ENCODE measurements at places on chromosomes 7 and 10.

DNA sequence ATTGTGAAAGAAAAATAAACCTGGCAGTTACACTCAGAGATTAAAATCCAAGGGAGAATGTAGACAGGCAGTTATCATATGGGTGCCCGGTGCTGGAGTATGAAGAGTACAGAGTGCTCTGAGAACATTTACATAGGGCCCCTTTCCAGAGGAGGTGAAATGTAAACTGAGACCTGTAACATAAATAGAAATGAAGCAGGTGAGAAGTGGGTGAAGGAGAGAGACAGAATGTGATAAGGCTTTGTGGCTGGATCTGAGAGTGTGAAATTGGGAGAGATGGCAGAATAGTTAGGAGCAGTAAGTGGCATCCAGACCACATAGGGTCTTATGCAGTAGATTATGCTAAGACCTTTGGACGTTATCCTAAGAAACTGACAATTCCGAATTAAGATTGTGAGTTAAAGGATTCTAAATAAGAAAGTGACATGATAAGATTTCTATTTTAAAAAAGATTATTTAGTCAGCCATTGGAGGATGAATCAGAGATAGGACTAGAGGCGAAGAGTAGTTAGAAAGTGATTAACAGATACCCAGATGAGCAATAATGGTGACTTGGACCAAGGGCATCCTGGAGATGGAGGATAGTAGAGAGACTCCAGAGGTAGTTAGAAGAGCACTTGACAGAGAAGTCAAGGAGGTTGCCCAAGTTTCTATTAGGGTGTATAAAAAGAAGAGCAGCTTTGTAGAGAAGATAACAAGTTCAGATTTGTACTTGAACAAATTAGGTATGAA, 36.7 kb downstream of the DNAH11 start:
- DNase-seq: no peak
- no peak overlapping the region for H3K4me3 ChIP-seq
- H3K27ac ChIP-seq: no peak overlapping the region

DNA sequence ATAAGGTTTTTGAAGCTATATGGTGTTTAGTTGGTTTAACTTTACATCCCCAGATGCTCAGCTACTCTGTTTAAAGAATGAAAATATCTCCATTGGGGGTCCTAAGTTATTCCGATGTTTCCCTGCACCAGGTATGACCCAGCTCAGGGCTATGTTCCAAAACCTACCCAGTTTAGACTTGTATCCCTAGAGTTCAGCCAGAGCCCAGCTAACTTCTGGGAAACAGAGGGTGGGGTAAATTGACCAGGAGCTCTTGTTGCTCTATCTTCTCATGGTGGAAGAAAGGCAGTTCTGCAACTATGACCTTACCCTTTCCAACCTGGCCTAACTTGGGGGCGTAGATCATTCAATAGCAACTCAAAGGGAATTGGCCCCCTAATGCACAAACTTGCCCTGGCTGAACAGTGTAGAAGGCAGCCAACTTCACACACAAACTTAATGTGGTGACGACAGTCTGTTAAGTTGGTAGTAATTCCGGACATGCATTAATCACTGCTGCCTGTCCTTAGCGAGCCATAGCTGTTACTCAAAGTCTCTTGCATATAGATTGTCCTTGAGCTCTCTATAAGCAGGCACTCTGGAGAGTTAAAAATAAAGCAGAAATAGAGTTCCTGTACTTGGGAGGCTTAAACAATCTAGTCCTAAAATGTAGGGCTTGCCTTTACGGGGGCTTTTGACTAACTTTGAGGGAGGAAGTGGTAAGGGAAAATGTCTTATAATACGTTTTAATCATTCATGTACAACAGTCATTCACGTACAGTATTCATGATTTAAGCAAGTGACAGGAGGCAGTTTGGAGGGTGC, 5.3 kb upstream of the ZNRF2 start:
- no peak overlapping the region for H3K4me3 ChIP-seq
- DNase-seq: no peak
- no peaks in the 10 kb centered on the region for H3K36me3 ChIP-seq
- no peak overlapping the region for H3K27ac ChIP-seq
- peaks cover 14% of the 10 kb centered on the region for H3K4me1 ChIP-seq

- no peaks in the 10 kb centered on the region for H3K36me3 ChIP-seq
- no peak overlapping the region for H3K4me3 ChIP-seq
- no peak overlapping the region for H3K27ac ChIP-seq
- no peaks in the 10 kb centered on the region for H3K4me1 ChIP-seq
- peak; percentile 32 for DNase-seq
- no peaks in the 10 kb centered on the region for H3K27me3 ChIP-seq
Observed at GRCh38 chr7:65216469-65216868, 157.2 kb upstream of the ZNF92 start.

GRCh38 chr10:30500963-30501504, 67.0 kb downstream of the MAP3K8 start:
- no peaks in the 10 kb centered on the region for H3K36me3 ChIP-seq
- no peaks in the 10 kb centered on the region for H3K4me1 ChIP-seq
- H3K27ac ChIP-seq: no peak overlapping the region
- H3K27me3 ChIP-seq: peaks cover 4% of the 10 kb centered on the region
- DNase-seq: no peak
- no peak overlapping the region for H3K4me3 ChIP-seq

- H3K27ac ChIP-seq: no peak overlapping the region
- no peak overlapping the region for H3K4me3 ChIP-seq
- DNase-seq: no peak
- H3K36me3 ChIP-seq: peaks cover 29% of the 10 kb centered on the region
Observed at GRCh38 chr7:107291434-107291833, 122.6 kb downstream of the HBP1 start.

DNA sequence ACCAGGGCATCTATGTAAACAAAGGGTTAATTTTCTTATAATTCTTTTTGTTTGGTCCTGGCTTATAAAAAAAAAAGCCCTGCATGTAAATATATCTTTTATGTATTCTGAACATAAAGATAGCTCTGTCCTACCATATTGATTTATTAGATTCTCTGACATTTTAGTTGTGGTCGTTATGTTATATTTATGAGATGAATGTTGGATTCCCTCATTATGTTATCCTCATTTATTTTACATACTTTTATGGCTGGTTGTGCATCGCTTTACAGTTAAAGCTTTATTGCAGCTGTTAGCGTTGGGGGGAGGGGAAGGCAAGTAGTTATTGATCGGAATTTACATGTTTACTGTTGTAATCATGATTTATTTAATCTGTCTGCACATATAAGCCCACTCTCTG, 431.5 kb downstream of the LRMDA start:
- no peak overlapping the region for H3K27ac ChIP-seq
- DNase-seq: no peak
- H3K4me3 ChIP-seq: no peak overlapping the region
- no peaks in the 10 kb centered on the region for H3K36me3 ChIP-seq
- H3K4me1 ChIP-seq: peaks cover 26% of the 10 kb centered on the region

GRCh38 chr7:74025730-74026129, 2.2 kb upstream of the ELN start:
- DNase-seq: no peak
- no peak overlapping the region for H3K27ac ChIP-seq
- H3K4me1 ChIP-seq: peaks cover 56% of the 10 kb centered on the region
- no peaks in the 10 kb centered on the region for H3K36me3 ChIP-seq

DNA sequence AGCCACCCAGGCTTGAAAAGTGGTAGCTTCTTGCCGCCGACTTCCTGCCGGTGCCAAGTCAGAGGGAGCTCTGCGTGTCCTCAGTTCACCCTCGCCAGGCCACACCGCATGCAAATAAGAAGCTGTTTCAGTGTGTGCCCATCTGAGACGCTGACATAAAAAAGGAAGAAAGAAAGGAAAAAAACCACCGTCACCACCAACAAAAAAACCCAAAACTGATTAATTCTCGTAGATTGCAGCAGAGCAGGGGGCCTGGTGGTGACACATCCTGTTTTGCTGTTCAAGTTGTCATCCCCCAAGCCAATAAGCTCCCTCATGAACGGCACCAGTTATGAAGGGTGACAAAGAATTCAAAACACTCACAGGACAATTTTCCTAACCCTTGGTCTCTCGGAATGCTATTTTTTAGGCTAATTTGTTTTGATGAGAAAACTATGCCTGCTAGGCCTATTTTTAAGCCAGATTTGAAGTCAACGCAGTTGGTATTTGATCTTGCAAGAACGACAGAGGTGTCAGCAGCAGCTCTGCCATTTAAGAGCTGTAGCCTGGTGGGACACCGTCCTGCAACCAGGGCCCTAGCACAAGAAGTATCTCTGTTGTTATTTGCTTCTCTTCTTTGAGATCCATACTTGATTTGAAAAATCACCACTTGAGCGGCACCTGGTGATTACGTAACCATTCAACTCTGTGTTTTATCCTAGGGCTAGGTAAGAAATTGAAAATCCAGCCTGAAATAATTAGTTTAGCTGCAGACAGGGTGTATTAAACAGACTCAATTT, 145.6 kb downstream of the PFKFB3 start:
- H3K4me1 ChIP-seq: peaks cover 9% of the 10 kb centered on the region
- no peaks in the 10 kb centered on the region for H3K27me3 ChIP-seq
- H3K4me3 ChIP-seq: no peak overlapping the region
- H3K27ac ChIP-seq: no peak overlapping the region

GRCh38 chr7:55366461-55367070, 1.4 kb downstream of the LANCL2 start:
- H3K36me3 ChIP-seq: no peaks in the 10 kb centered on the region
- peaks cover 1% of the 10 kb centered on the region for H3K27me3 ChIP-seq
- peak overlapping the region; percentile 90 for H3K4me3 ChIP-seq
- peak overlapping the region; percentile 99 for H3K27ac ChIP-seq
- DNase-seq: no peak

GRCh38 chr7:28225576-28225975, 45.0 kb upstream of the JAZF1 start:
- H3K4me3 ChIP-seq: no peak overlapping the region
- no peaks in the 10 kb centered on the region for H3K27me3 ChIP-seq
- no peak for DNase-seq
- no peak overlapping the region for H3K27ac ChIP-seq

GRCh38 chr10:25016376-25017153, at the start of gene THNSL1:
TSS of gene THNSL1 (plus strand) at chr10:25016612. CDS start at chr10:25023224, 6,612 bp downstream.
- H3K27me3 ChIP-seq: no peaks in the 10 kb centered on the region
- peak; percentile 95 for DNase-seq
- H3K4me3 ChIP-seq: peak within 1 kb of the TSS; percentile 84
- H3K4me1 ChIP-seq: peaks cover 23% of the 10 kb centered on the region

- no peak overlapping the region for H3K4me3 ChIP-seq
- H3K36me3 ChIP-seq: peaks cover 57% of the 10 kb centered on the region
- no peak for DNase-seq
- no peaks in the 10 kb centered on the region for H3K27me3 ChIP-seq
Observed at GRCh38 chr7:138492423-138492822, 32.4 kb downstream of the TRIM24 start.

DNA sequence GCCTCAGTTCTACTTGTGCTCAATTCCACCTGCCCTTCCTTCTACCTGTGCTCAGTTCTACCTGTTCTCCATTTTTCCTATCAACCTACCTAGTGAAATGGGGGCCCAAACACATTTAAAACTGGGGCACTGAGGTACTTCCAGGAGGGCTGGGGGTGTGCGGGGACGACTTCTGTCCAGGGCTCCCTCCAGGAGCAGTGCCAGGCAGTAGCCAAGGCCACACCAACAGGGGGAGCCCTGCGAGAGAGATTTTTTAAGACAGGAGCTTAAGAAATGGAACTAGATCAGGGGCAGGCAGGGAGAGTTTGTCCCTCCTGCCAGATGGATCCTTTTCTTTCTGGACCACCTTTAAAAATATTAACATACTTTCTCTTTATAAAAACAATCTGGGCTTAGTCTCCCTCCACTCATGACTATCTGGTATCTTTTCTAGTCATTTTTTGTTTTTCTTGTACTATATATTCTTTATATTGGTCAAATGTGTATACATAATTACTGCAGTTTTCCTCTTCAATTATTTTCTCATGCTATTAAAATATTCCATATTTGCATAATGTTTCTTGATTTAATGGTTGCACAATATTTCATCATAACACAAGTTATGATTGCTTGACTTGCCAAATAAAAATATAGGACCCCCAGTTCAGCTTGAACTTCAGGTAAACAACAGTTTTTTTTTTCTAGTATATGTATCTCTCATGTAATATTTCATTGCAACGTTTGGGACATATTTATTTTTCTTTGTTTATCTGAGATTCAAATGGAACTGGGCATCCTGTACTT, 47.3 kb upstream of the INSYN2A start:
- H3K4me1 ChIP-seq: peaks cover 4% of the 10 kb centered on the region
- H3K27ac ChIP-seq: no peak overlapping the region
- peaks cover 6% of the 10 kb centered on the region for H3K36me3 ChIP-seq

- H3K27ac ChIP-seq: no peak overlapping the region
- no peak overlapping the region for H3K4me3 ChIP-seq
- no peaks in the 10 kb centered on the region for H3K27me3 ChIP-seq
Observed at GRCh38 chr7:47778153-47778661, 170.1 kb downstream of the PKD1L1 start.

DNA sequence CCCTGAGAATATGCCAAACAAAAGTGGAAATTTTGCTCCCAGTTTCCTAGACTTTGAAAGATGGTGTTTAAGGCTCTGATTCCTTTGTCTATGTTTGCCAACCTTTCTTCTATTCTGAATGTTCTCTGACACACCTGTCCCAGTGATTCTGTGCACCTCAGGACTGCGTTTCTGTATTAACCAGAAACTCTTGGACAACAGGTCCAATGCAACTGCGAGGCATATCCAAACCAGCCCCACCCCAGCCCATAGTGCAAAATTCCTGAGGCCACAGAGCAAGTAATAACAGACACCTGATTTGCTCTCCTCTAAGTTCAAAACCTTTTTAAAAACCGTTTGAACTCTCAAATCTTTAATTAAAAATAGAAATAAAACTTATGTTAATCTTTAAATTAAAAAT, 37.0 kb upstream of the MSRB2 start:
- H3K36me3 ChIP-seq: peaks cover 3% of the 10 kb centered on the region
- no peak for DNase-seq
- H3K4me3 ChIP-seq: no peak overlapping the region
- H3K4me1 ChIP-seq: peaks cover 29% of the 10 kb centered on the region

DNA sequence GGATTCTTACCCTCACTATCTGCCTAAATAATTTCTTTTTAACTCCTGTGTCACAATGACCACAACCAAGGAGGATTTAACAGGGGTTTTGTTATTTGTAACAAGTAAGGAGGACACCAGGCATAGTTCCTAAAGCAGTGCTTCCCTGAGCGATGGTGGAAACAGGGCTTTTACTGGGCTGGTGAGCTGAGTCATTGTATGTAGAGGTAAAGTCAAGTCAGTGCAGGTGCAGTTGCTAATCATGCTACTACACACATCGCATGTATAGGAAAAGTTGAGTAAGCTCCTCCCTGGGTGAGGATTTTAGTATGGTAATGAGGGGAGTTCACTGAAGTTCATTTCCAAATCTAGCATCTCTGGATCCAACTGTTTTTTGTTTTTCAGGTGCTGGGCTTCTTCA, 22.9 kb upstream of the ABCA13 start:
- DNase-seq: no peak
- H3K27me3 ChIP-seq: no peaks in the 10 kb centered on the region
- H3K36me3 ChIP-seq: no peaks in the 10 kb centered on the region
- H3K27ac ChIP-seq: no peak overlapping the region
- peaks cover 22% of the 10 kb centered on the region for H3K4me1 ChIP-seq
- H3K4me3 ChIP-seq: no peak overlapping the region

- H3K4me3 ChIP-seq: peak overlapping the region; percentile 98
- H3K36me3 ChIP-seq: peaks cover 22% of the 10 kb centered on the region
- no peak for DNase-seq
- H3K4me1 ChIP-seq: peaks cover 27% of the 10 kb centered on the region
- H3K27me3 ChIP-seq: no peaks in the 10 kb centered on the region
Observed at GRCh38 chr7:5429857-5430611, 6.4 kb upstream of the TNRC18 start.

GRCh38 chr10:70070834-70071233, 18.2 kb downstream of the MACROH2A2 start:
- no peak overlapping the region for H3K4me3 ChIP-seq
- H3K36me3 ChIP-seq: peaks cover 11% of the 10 kb centered on the region
- DNase-seq: no peak
- peaks cover 3% of the 10 kb centered on the region for H3K4me1 ChIP-seq
- H3K27me3 ChIP-seq: no peaks in the 10 kb centered on the region

Measured in mesothelial cell of epicardium (in vitro differentiated cells).